ENCODE measurements at places on chromosomes 2 and 18.

DNA sequence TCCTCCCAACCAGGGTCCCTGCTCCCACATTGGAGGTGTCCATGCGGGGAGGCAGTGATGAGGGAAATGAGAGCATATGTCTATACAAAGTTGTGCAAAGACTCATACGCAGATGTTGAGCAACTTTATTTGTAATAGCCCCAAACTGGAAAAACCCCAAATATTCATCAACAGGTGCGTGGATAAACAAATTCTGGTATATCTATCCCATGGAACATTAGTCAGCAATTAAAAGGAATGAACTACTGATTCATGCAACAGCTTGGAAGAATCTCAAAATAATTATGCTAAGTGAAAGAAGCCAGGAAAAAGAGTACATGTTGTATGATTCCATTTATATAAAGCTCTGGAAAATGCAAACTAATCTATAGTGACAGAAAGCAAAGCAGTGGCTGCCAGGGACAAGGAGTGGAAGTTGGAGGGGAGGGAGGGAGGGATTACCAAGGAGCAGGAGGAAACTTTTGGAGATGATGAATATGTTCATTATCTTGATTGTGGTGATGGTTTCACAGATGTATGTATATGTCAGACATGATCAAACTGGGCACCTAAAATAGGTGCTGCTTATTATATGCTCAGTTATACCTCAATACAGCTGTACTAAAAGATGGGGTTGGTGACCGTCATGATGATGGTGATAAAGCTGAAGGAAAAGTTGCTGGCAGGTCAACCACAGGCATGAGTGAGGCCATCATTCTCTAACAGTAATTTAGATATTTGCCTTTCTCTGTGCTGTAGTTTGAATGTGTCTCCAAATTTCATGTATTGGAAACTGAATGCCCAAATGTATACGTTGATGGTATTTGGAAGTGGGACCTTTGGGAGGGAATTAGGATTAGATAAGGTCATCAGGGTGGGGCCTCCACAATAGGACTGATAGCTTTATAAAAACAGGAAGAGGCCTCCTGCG lies 270.9 kb downstream of the CYP26B1 start:
- DNase-seq = no peak

- no peak for DNase-seq
These were observed 35.2 kb downstream of the HS1BP3 start for GRCh38 chr2:20615466-20616241.

GRCh38 chr2:139380051-139380450 lies 599.9 kb upstream of the NXPH2 start:
- no peak for DNase-seq

DNA sequence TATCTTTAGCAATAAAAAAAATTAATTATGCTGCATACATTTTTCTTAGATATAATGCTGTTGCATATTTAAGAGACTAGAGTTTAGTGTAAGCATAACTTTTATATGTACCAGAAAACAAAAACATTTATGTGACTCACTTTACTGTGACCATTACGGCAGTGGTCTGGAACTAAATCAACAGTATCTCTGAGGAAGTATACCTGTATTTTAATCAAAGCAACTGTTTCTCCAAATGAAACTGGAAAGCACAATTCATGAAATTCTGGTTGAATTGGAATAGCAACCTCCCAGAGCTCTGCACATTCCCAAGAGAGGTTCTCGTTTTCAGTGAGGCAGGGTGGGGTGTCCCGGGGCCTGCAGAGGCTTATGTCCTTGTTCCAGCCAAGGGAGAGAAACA lies 112.2 kb upstream of the TACR1 start:
- no peak for DNase-seq

DNA sequence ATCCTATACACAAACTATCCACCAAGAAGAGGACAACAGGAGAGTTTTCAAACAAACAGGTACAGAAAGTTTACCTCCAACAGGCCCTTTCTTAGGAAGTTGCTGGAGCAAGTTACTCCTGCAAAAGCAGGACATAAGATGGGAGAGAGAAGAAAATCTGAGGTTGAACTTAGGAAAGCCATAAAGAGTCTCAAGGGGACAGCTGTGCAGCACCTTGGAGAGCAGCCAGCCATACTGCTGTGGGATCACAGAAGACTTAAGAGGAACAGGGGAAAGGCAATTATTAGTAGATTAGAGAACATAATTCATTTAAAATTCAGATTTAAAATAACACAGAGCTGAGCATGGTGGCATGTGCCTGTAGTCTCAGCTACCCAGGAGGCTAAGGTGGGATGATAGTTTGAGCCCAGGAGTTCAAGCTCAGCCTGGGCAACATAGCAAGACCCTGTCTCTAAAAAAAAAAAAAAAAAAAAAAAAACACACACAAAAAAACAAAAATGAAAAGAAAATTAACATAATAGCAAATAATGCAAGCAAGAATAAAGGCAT lies 148.1 kb upstream of the SIX3 start:
- DNase-seq = no peak

GRCh38 chr2:112582314-112582746 lies 2.1 kb upstream of the CHCHD5 start:
- peak; percentile 56 for DNase-seq

All from central memory CD4-positive, alpha-beta T cell (primary cell).